ENCODE measurements at places on chromosomes 3 and 15. TPM values are rescaled to one million over a fixed set of nuclear protein-coding genes. Genes with fewer than 3 reads are reported as not detected.

DNA sequence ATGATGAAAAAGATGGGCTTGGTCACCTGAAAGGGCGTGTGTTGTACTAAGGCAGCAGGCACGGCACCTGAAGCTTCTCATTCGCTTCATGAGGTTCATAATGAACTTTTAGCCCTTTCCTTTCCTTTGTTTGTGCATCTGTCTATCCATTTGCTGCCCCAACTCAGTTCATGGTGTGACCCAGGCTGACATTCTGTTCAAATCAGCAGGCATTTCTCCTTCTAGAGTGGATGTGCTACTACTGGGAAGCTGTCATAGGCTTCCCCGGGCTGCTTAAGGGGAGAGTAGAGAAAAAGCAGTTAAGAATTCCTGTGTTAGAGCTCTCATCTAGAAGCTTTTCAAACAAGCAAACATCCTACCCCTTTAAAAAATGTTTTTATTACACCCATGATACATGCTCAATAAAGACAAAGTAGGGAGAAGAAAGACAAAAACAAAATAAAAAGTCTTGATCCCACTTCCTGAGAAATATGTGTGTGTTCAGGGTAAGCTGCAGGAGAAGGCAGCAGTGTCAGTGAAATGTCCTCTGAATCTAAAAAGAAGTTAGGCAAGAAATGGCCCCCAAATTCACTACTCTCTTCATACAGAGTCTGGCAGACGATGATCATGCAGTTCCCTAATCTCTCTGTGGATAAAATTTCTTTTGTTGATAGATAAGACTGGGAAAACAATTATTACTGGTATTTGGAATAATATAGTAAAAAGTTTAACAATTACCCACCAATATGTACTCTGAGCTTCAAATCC lies 136.9 kb upstream of the PFN2 start:
- no peak for DNase-seq

- DNase-seq, result no peak
Measured at GRCh38 chr3:116002235-116002634, 378.9 kb downstream of the GAP43 start.

DNA sequence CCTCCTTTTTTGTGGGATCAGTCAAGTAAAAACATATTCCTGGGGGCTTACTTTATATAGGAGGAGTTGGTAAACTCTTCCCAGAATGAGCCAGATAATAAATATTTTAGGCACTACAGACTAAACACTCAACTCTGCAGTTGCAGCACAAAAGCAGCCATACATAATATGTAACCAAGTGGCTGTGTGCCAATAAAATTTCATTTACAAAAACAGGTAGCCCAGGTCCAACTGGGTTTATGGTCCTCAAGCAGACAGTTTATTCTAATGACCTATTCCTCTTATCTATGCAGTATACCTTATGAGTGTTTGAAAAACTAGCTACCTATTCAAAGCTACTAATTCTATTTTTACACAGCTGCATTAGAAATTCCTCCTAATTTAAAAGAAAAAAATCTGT lies 61.8 kb downstream of the FAIM start:
- DNase-seq, result no peak

GRCh38 chr3:171660188-171660587 lies 150.1 kb downstream of the PLD1 start:
- no peak for DNase-seq

Gene SST
- not detected for total RNA-seq

DNA sequence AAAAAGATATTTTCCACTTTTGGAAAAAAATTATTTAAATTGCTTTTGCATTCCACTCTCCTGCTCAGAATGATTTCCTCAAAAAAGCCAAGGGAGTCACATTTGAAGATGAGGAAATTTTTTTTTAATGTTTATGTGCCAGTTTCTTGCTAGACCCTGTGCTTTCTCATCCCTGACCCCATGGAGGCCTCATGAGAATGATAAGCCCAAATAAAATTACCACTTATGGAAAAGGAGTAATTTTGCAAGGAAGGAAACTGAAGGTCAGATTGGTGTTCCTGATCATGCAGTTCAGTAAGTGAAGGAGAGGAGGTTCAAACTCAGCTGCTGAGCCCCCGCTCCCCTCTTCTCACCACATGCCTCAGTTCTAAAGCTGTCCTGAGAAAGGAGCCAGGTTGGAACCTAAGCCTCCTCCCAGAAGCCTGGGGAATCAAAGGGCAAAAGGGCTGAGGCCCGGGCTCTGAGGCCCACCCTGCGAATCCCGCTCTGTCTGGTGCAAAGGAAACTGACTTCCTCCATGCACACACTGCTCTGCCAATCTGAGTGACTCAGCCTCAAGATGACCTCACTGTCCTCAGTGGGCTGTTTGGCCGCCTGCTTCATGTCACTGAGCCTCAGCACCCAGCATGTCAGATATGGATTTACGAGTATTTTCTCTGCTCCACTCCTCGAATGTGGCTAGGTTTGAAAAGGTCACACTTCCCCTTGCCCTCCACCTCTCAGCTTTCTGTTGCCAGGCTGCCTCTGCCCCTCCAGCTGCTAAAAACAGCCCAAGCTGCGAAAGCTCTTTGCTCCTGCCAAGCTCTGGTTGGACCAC lies 56.9 kb upstream of the FLNB start:
- peak; percentile 83 for DNase-seq

Gene TMEM158
- 4.9 TPM for total RNA-seq

DNA sequence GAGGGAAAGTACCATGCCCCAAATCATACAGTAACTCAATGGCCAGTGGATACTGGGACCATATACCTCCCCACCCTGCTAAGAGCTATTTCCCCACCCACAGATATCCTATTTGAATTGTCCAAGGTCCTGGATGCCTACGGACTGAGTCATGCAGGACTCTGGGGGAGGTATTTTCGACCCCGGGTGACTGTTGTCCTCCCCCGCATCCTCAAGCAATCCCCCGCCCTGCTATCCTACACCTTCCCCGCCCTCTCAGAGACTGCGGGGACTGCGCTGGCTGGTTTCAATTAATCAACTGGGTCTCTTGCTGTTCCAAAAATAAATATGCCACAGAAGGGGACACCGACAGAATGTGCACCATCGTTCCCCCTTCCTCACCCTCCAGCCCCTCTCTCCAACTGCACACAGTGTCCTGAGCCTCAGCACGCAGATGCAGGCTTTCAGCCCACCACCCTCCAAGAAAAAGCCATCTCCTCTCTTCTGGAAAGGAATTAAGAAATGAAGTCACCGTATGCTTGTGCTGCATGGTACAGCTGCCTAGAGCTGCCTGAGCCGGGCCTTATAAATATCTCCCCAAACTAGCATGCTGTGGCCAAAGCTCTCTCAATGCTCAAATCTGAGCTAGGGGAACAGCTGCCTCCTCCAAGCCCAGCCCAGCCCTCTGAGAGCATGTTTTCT lies 8.1 kb downstream of the CAV3 start:
- DNase-seq, result peak; percentile 88

- DNase-seq, result no peak
Measured at GRCh38 chr3:127614928-127615589, 13.9 kb upstream of the PODXL2 start.

DNA sequence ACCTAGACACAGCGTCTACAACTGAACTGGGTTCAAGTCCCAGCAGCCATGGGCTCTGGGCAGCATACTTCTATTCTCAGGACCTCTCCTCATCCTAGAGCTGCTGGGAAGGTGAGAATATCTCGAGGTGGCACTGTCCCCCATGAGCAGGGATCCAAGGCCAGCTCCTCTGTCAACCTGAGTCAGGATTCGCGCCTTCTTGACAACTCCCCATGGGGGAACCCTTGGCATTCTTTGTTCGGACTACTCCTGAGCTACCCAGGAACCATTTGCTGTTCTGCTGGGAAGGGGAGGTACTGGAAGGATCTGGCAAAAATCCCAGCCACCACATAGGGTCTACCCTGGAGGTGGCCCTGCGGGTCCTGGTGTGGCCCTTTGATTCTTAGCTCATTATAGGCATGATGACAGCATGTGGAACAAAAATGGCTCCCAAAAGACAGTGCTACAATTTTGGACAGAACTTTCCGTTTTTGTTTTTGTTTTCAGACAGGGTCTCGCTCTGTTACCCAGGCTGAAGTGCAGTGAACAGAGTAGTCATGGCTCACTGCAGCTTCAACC lies 22.3 kb downstream of the PLXNB1 start:
- DNase-seq, result no peak
